ENCODE measurements at places on chromosomes 5 and 9.

DNA sequence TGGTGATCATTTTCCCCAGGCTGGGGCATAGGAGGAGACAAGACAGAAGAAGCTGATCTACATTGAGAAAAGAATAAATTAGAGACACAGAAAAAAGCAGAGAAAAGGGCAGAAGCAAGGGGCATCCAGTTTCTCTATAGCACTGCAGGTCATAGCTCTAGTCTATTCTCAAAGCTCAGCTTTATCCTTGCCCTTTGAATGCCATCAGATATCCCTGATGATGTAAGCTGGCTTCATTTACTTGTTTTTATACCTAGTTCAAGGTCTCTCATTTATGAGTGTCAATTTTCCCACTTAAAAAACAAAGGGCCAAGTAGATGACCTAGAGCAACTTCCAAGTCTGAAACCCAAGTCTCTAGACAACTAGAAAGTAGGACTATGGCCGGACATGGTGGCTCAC lies 32.7 kb downstream of the FBXO10 start:
- no peak for DNase-seq

DNA sequence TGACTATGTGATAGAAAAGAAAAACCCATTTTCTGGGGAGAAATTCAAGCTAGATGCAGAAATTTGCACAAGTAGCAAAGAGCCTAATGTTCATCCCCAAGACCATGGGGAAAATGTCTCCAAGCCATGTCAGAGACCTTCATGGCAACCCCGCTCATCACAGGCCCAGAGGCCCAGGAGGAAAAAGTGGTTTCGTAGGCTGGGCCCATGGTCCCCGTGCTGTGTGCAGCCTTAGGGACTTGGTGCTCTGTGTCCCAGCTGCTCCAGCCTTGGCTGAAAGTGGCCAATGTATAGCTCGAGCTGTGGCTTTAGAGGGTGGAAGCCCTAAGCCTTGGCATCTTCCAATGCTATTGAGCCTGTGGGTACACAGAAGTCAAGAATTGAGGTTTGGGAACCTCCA lies 711.2 kb upstream of the ZNF608 start:
- DNase-seq, result no peak

DNA sequence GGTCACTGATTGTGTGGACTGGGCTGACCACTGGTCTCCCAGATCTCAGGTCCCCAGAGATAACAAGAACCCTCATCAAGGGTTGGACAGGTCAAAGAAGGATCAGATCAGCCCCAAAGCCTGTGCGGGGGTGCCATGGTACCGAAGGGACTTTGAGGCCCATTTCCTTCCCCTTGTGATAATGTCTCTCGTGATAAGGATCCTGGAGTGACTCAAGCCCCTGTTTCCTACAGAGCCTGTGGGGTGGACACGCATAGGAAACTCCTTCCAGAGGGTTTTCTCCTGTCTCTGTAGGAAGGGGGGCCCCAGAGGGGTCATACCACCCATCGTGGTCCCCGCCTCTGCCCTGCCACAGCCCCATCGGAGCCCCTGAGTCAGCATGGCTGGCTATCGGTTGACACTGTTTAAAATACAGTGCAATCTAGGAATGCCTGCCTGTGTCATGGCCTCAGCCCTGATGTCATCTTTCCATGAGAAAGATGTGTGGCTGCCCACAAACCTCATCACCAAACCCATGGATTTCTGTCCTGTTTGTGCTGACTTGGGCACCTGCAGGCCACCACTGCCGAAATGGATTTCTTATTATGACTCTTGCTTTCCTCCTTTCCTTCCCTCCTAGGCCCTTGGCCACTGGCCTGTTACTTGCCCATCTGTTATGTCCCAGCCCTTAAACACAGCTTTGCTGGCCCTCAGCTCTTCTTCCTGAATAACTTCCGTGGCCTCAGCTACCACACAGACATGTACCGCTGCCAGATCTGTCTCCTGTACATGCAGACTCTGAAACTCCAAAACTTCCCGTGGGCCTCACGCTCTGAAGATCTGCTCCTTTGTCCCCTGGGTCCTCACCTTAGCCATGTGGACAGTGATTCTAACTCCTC lies 2.9 kb upstream of the CSF2 start:
- no peak for DNase-seq

DNA sequence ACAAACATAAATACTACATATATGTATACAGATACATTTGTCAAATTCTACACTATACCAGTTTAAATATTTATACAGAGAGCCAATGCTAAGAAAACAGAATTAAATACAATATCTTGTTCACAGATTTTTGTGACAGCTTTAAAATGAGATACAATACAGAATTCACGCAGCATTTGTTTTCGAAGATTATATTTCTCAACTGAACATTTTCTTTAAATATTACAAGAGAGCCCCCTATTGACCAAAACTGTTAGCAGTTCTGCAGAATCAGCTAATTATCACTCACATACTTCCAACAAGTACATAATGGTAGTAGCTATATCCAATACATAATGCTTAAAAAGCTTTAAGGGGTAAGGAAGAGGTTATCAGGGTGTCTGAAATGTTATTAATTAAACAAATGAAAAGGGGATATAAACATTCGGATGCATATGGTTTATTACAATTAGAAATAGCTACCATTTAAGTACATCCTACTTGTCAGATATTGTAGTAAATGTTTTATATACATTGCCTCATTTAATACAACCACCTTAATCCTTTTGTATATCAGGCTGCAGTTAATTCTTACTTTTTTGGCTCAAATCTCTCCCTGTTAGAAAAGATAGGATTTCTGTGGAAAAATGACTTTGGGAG lies 31.7 kb downstream of the ZDHHC21 start:
- DNase-seq, result no peak

DNA sequence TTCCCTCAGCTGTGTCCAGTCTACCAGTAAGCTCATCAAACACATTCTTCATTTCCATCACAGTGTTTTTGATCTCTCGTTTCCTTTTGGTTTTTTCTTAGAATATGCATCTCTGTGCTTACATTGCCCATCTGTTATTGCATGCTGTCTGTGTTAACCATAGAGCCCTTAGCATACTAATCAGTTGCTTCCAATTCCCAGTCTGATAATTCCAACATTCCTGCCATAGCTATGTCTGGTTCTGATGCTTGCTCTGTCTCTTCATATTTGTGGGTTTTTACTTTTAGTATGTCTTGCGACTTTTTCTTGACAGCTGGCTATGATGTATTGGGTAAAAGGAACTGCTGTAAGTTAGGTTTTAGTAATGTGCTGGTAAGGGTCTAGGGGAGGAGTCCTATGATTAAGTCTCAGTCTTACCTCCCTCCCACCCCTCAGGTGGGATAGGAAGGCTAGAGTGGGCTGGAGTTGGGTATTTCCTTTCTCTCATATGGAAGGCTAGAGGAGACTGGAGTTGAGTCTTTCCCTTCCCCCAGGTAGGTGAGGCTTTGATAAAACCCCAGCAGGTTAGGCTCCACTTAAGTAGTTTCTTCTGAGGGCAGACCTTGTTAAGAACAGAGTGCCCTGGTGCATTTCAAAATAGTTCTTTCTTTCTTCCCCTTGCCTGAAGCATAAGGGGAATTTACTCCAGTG lies 99.1 kb upstream of the RASGRF2 start:
- DNase-seq, result no peak

GRCh38 chr9:14846871-14847311 lies 63.3 kb downstream of the FREM1 start:
- DNase-seq, result peak; percentile 11

GRCh38 chr5:93675460-93676450 lies 65.6 kb downstream of the POU5F2 start:
- DNase-seq, result no peak

- no peak for DNase-seq
Measured at GRCh38 chr5:110048491-110048890, 358.8 kb downstream of the MAN2A1 start.

- DNase-seq, result no peak
Measured at GRCh38 chr5:126052791-126053190, 370.4 kb upstream of the GRAMD2B start.

DNA sequence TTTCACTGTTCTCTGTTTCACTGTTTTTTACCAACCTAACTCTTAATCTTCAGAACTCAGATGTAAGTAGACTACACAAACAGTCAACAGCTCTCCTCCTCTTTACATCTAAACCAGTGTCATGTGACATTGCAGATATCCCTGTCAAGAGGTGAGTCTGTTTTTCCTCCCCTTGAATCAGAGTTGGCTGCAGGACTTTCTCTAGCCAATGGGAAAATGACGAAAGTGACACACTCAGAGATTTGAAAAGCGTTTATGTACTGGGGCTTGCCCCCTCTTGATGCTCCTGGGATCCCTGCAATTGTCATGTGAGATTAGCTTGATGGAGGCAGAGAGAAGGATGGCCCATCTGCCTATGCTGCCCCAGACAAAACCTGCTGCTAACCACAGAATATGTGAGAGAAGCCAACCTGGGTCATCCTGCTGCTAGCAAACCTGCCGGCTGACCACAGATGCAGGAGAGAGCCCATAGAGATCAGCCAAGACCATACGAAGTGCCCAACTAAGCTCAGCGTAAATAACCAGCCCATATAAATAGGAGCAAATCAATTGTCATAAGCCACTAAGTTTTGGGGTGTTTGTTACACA lies 111.1 kb downstream of the ASTN2 start:
- DNase-seq, result no peak

DNA sequence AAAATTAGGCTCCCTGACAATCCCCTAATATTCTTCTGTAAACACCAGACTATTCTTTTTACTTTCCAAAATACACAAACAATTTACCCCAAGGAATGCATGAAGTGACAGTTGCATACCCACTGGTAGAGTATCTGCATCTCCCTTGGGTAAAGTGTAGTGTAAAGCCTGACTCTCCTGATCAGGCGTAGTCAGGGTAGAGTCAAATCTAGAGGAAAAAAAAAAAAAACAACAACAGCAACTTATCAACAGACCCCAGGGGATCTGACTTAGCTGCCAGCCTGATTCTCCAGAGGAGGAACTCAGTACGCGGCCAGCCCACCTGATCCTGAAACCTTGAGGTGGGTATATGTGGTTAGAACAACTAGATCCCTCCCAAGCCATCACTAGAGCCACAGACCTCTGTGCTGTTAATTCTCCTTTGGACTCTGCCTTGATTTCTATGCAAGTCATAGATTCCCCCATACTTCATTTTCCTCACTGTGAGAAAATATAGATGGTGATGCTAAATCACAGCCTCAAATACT lies 61.0 kb downstream of the ZNF608 start:
- DNase-seq, result no peak

DNA sequence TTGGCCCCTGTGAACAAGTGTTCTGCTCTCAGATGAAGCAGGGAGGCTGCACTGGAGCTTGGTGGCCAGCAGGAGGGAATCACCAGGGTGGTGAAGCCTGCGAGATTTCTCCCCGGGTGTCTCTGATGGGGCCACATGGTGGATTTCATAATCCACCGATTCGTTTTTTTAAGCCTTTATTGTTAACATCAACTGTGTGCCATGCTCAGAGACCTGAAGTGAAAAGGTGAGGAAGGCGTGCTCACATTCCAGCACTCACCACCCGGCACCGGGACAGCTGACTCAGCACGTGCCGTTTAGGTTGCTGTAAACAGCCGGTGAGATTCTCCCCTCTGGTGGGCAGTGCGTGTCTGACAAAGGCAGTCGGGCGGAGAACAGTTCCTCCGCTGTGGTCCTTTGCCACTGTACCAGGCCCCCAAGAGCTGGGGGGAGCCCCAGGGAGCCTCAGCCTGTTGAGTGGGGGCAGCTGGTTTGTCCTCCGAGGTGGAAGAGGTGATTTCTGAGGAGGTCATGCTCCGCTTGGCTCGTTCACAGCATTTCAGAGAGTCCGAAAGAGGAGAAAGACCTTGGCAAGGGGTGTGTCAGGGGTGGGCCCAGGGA lies 12.7 kb upstream of the AHRR start:
- no peak for DNase-seq

GRCh38 chr5:128687930-128688329 lies 149.9 kb upstream of the FBN2 start:
- DNase-seq, result no peak

DNA sequence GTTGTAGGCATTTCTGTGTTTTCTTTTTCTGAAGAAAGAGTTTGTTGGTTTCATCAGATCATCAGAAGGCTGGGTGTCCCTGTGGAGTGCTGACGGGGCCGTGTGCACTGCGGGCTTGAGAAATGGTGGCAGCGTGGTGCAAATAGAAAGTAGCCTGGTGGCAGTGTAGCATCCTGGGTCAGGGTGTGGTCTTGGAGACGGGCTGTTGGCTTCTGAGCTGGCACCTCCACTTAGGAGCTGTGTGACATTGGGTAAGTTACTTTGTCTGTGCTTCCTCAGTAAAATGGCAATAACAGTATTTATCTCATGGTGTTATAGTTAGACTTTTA lies 10.0 kb upstream of the NDST1 start:
- DNase-seq, result no peak

DNA sequence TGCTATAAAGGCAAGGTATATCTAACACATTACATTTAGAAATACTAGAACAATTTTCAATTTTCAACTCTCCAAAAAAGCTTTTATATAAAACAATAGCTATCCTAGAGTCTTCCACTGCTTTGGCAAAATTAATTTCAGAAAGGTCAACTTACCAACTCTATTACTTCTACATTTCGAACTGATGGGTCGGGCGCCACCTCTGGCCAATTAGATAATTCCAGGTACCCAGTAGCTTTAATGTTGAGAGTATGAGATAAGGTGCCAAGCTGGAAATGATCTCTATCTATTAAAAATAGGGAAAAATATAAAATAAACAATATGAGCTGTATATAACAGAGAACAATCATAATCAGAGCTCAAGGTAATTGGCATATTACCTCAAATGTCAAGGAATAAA lies 166.6 kb downstream of the AP3B1 start:
- DNase-seq, result no peak

GRCh38 chr5:8382456-8382855 lies 513.5 kb downstream of the MTRR start:
- DNase-seq, result no peak

GRCh38 chr5:52870448-52870847 lies 82.7 kb downstream of the ITGA1 start:
- DNase-seq, result no peak

DNA sequence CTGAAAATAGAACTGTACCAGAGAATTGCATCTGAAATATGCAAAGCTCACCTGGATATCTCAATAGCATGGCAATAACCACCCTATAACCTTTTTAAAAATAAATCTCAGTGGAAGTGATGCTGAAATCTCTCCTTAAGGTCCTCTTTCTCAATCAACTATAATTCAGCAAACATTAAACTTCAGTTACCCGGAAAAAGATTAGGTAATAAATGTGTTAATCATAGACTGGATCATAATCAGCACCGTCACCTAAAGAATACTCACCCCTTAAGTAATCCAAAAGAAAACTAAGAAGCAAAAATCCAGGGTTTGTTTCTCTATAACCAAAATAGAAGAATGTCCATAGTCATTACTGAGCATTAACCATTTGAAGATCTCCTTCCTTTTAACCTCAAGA lies 44.3 kb upstream of the DENND4C start:
- no peak for DNase-seq

- DNase-seq, result peak; percentile 66
Measured at GRCh38 chr5:56638768-56639238, 176.5 kb upstream of the MAP3K1 start.

DNA sequence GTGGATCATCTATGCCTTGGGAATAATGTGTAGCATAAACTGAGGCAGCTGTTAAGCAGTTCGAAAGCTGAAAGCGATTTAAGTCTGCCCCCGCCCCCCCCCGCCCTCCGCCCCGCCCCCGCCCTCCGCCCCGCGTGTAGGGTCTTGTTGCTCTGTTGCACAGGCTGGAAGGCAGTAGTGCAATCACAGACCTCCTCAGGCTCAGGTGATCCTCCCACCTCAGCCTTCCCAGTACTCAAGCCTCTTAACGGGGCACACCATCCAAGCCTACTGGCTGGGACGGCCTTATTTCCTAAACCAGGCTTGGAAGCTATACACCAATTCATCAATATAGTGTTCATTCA lies 945 bp downstream of the ANKDD1B start:
- no peak for DNase-seq

All from NCI-H2029 (cell line).